ENCODE measurements at places on chromosomes 6 and 20.

- DNase-seq: no peak
These were observed 36.0 kb downstream of the CCN2 start for GRCh38 chr6:131914967-131915751.

DNA sequence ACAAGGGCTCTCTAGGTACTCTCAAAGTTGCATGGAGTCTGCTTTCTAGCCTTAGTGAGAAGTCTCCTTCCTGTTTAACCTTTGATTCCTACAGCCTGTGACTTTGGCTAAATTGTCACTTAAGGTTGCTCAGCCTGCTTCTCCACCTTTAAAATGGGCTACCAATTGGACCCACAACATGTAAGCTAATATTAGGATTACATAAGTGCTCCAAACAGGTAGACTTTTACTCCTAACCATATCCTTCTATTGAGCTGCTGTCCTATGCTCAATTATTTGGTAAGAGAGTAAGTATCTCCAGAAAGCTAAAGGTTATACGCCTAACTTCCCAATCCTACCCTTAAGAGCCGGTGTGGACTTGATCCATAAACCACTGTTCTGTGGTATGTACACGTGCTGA lies 2.9 kb downstream of the PCNA start:
- no peak for DNase-seq

GRCh38 chr6:14149053-14149738 lies 31.6 kb downstream of the CD83 start:
- DNase-seq: no peak

- DNase-seq: no peak
These were observed 243.8 kb downstream of the PLCB1 start for GRCh38 chr20:8375898-8376297.

DNA sequence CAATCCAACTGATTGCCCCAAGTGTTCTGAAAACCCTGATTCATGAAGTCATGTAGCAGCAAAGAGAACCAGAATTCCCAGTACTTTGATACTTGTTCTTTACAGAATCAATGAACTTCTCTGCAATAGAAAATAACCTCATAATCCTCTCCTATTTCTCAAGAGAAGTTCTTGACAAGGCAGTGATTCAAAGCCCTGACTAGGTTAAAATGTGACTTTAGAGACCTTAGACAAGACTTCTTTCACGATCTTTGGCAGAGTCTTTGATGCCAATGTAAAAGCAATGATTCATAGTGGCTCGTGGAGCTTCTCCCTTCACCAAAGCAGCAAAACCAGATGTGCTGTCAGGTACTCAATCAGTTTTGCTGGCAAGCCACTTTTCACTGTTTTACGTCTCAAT lies 95.2 kb downstream of the CDK19 start:
- no peak for DNase-seq

GRCh38 chr6:18023891-18024290 lies 36.5 kb upstream of the KIF13A start:
- DNase-seq: no peak

- DNase-seq: no peak
These were observed 212.8 kb upstream of the CST7 start for GRCh38 chr20:24736131-24736843.
